ENCODE measurements at places on chromosomes 7 and 10.
A peak's percentile ranks its signal among the peaks of the same experiment; 100 is the strongest.

GRCh38 chr7:68425377-68425776 lies 1172.9 kb upstream of the AUTS2 start:
- DNase-seq = no peak

DNA sequence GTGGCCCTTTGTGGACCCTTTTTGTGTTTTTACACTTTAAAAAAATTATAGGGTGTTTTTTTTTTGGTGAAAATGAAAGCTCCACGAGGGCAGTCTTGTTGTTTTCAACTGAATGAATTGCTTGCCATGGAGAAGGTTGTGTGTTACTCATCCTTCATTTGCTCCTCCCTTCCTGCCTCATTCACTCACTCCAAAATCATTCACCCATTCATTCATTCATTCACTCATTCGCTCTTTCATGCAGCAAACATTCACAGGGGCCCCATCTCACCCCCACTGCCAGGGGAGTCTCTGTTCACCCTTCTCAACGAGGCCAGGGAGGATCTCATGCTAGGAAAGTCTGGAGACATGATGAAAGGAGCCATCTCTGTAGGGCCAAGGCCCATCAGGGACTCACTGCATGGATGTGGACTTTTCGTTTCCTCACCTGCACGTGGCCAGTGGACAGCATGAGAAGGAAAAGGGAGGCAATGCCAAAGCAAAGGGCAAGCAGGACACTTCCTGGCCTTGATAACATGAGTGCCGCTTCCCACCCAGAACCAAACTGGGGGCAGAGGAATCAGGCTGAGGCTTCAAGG lies 62.8 kb upstream of the COL13A1 start:
- no peak for DNase-seq

GRCh38 chr7:47333959-47334358 lies 248.0 kb downstream of the TNS3 start:
- no peak for DNase-seq

DNA sequence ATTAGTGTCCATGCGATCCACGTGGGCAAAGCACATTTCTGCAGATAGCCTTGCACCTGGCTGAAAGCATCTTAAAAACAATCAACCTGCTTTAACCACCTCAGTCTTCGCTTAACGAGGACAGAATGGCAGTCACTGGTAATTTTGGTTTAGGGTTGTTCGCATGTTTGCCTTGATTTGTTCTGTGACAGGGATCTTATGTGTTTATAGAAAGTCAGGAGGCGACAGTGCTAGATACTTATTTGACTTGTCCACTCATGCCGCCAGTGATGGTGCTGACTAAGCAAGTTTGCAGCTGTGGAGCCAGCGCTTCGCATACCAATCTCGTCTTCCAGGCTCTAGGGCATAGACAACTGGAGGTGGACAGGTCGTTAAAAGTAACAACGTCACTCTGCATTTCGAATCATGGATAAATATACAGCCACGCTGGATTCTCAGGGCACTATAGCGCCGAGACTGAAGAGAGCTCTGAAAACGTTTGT lies 1.2 kb upstream of the TMEM243 start:
- DNase-seq = no peak

DNA sequence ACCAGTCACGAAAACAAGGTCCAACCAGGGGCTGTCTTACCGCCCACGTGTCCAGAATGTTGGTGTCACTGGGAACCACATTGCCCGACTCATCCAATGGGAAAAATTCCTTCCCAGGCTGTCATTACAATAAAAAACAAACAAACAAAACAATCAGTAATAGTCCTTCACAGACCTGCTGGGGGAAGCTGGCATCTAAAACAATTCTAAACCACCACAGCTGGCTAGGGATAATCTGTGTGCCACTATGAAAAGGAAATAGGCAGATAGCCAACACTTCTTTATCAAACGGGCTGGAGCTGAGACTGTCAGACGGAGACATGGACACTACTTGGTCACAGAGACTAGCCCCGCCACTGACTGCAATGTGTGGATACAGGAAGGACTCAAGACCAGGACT lies 9.2 kb downstream of the AKR1B1 start:
- DNase-seq = no peak

DNA sequence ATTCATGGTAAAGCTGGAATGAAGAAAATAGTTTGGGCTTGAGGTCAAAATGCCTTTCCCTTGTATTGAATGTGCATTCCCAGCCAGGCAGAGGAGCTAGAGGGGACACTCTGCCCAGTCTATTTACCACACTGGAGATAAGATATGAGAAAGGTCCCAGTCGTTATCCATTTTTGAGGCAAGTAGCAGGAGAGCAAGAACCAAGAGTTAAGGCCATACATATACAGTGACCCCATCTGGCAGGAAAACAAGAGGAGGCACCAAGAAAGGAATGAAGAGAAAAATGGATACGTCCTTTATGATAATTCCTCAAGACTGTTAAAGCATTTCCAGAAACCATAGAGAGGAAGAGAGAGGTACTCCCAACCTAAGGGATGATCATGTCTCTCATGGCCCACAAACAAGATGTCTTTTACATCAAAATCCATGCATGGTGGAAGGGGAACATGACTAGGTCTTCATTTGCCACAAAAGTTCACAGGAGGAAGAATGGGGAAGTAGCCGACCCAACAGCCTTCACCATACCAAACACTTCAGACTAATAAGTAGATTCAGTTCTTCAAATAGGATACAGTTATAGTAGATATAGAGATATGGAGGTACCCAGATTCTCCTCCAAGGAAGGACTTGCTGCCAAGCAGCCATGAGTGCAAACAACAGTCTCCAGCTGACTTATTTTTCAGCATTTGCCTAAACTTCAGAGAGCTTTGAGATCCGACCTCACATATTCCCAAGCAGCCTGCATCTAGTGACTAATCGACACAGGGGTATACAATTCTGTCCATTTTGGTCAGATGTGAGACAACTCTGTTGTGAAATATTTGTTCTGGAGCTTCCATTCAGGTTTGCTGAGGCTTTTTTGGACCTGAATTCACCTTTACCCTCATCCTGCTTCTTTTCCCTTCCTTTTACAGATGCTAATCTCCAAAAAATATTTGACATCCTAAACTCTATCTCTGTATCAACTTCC lies 61.1 kb upstream of the CCDC71L start:
- no peak for DNase-seq

DNA sequence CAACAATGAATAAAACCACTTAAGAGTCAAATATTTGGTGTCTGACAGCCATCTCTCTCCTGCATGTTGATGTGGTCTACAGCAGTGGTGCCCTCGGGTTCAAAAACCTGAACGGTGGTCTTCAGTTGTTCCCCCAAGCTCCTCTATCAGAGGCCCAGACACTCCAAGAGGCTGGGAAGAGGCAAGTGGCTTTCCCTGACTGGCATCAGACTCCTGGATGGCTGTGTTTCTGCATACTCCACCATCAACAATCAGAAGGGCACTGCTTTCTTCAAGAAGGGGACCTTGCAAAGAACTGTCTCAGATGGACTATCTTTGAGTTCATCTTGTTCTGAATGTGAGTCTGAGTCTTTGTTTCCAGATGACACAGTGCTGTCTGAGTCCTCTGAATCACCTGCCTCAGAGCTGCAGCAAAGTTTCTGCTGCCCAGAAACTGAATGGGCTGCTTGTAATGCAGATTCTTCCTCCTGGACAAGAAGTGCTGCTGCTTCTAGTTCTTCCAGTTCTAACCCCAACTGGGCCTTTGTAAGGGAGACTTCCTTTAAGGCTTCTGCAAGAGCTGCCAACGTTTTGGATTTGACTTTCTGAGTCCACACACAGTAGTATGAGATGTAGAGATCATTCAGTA lies 5.9 kb upstream of the SGMS1 start:
- no peak for DNase-seq

- peak; percentile 52 for DNase-seq
Observed at GRCh38 chr10:126041804-126042231, 145.5 kb downstream of the FANK1 start.

Data from stimulated activated CD8-positive, alpha-beta memory T cell treated with anti-CD3 and anti-CD28 coated beads, Interleukin-12 subunit alpha, Interleukin-12 subunit beta, amount 100 ng/mL, for 1 hour (primary cell).